H4 (cell line): ENCODE measurements at places on chromosomes 12 and 14. TPM values are rescaled to one million over a fixed set of nuclear protein-coding genes. Genes with fewer than 3 reads are reported as not detected.
A peak's percentile ranks its signal among the peaks of the same experiment; 100 is the strongest.

Gene COX8C
- total RNA-seq, result not detected in 2 replicates

- no peak for DNase-seq
Observed at GRCh38 chr12:41452838-41453407, 264.8 kb downstream of the PDZRN4 start.

GRCh38 chr12:109559200-109559505, 14.2 kb downstream of the MMAB start:
- DNase-seq, result no peak

- DNase-seq, result no peak
Observed at GRCh38 chr14:94313991-94314655, 9.0 kb downstream of the SERPINA6 start.

Gene PAX9
- 4.6 and 5.2 TPM in 2 replicates for total RNA-seq

GRCh38 chr14:65588426-65589140, 176.1 kb downstream of the FUT8 start:
- no peak for DNase-seq

DNA sequence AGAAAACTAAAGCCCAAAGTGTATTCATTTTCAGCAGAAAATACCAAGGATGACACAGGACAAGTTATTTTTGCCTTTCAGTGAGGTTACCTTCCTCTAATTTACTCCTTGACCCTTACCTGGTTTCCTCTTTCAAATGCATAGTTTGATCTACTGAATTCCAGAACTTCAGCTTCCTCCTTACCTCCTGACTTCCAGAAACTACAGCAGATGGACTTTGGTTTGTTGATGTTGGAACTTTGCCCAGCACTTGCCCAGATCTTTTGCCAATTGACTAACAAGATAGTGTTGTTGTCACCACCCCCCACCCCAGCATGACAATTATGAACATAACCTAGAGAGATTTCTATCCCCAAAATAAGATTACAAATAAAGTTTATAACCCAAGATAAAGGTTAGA, 63.2 kb downstream of the NAV3 start:
- DNase-seq, result no peak

DNA sequence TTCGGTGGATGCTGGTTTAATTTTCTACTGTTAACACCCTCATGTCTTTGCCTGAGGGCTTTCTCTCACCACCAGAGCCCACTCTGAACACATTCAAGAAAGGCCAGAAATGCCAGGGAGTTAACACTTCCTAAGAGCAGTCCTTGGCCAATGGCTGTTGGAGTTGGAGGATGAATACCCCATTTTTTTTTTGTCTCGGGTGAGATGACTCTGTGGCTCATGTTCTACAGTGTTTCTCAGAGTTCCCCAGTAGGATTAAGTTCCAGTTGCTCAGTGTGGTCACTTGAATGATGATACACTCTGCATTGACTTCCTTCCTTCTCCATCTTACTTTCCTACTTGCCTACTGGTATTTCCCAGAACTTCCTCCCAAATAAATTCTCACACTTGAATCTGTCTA, 65.8 kb downstream of the FOS start:
- no peak for DNase-seq

GRCh38 chr14:50775357-50775756, 55.6 kb downstream of the NIN start:
- DNase-seq, result peak; percentile 82

- no peak for DNase-seq
Observed at GRCh38 chr12:111368291-111368787, 556 bp downstream of the PHETA1 start.

Gene IFI27L1
- total RNA-seq, result 16.1 and 32.8 TPM in 2 replicates

GRCh38 chr12:108442067-108442466, 73.0 kb upstream of the FICD start:
- DNase-seq, result peak; percentile 68

- DNase-seq, result no peak
Observed at GRCh38 chr12:94590428-94590827, 59.9 kb downstream of the TMCC3 start.

GRCh38 chr14:38207736-38208617, at the start of gene SSTR1:
SSTR1 (plus strand) TSS chr14:38207904; CDS start chr14:38209390, 1,486 bp downstream.
- no peak for DNase-seq

DNA sequence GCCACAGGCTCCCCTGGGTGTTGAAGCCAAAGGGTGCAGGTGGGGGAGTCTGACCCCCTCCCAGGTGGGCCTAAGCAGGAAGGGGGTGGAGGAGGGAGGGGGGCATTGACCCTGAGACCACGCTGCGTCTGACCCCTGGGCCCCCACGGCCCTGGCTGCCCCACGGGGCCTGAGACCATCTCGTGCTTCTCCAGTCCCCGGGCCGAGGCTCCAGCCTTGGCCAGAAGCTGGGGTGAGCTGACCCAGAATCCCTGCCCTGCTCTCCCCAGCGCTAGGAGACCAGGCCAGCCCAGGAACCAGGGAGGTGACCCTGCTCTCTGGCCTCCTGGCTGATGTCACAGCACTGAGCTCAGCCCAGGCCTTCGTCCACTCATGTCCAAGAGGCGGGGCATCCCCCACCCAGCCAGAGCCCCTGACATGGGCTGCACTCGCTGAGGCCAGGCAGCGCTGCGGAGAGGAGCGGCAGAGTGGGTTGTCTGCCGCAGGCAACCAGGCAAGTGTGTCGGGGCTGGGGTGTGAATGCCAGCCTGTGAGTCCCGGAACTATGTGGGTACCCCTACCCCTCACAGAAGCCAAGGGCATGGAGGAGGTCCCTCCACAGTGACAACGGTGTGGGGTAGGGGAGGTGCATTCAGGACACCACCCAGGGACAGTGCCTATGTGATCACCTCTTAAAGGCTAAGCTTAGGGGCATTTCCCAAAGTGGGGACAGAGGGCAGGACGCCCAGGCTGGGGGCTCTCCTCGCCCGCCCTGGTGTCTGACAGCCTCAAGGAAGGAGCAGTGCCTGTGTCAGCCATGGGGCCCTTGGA, 6.3 kb downstream of the TRMT61A start:
- DNase-seq, result no peak

DNA sequence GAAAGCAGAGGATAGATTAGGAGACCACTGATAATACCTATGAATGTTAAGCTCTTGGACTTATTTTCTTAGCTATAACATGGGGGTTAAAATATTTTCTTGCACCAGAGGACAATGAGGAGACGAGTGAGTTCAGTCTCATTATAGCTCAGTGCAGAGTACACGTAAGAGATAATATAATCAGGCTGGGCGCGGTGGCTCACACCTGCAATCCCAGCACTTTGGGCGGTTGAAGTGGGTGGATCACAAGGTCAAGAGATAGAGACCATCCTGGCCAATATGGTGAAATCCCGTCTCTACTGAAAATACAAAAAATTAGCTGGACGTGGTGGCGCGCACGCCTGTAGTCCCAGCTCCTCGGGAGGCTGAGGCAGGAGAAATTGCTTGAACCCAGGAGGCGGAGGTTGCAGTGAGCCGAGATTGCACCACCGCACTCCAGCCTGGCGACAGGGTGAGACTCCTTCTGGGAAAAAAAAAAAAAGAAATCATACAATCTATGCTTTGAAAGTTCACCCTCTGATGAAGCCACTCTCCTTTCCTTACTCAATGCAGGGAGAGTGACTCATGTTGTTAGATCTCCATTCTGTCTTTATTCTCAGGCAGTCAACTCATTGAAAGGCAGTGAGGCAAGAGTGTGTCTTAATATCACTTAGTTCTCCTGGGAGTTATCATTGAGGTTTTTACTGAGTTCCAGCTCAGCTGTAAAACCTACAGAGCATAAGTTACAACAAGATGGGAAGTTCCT, 134.2 kb downstream of the SYNE2 start:
- DNase-seq, result no peak

DNA sequence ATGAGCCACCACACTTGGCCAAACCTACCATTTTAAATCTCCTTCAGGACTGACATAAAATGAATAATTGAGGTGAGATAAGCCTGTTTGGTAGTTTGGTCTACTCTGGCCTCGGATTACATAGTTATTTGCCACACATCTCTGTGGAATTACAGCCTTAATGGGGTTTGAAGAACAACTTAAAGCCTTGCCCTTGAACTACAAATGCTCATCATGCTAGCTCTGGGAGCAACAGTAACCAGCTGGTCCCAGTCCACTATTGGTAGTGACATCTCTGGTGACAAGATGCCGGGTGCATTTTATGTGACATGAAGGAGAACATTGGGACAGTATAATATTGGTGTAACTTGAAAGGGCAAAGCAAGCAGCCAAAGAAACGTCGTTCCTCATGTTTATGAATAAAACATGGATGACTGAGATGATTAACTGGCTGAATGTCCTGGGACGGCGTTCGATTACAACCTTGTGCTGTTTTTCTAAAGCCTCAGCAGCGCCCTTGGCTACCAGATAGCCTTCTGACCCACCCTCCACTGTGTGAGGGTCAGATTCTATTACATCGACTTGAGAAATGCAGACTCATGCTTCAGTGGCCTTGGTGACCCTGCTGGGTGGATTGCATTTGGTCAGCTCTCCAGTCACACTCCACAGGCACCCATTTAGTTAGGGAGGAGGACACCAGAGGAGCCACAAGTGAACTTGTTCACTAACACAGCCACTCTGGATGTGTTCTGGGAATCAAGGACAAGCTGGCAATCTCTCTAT, 41.5 kb downstream of the BEST3 start:
- no peak for DNase-seq

DNA sequence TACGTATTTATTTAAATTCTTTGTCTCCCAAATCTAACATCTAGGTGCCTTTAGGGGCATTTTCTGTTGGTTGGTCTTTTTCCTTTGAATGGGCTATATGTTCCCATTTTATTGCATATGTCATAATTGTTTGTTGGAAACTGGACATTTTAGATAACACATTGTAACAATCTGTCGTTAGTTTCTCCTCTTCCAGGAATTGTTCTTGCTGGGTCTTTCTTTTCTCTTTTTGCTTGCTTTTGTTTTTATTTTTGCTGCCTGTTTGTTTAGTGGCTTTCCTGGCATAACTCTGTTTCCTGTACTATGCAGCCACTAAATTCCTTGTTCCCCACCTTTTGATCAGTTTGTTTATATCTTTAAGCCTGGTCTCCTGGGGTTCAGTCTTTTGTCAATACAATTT, 244.3 kb upstream of the RTL1 start:
- no peak for DNase-seq

- DNase-seq, result no peak
Observed at GRCh38 chr12:48997719-48998496, 1.3 kb downstream of the DDN start.

DNA sequence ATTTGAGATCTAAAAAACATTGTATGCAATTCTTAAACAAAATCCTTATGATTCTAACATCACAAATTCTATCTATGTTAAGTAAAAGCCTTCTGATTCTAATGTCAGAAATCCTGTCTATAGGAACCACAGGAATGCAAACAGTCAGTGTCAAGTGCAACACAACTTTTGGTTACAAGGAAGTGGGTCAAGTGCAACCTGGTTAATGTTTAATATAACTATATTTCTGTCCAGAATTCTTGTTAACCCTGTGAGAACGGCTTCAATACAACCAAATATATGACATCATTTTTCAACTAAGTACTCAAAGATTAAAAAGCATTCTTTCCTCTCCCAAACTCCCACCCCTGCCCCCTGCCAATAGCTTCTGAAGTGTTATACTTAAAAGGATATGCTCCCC, 107.9 kb upstream of the PLEKHA5 start:
- DNase-seq, result no peak

Gene ISM2
- not detected in 2 replicates for total RNA-seq

- DNase-seq, result no peak
Observed at GRCh38 chr12:97417568-97418218, 44.9 kb upstream of the RMST start.

GRCh38 chr12:121096199-121096798, 36.4 kb upstream of the P2RX7 start:
- DNase-seq, result no peak

DNA sequence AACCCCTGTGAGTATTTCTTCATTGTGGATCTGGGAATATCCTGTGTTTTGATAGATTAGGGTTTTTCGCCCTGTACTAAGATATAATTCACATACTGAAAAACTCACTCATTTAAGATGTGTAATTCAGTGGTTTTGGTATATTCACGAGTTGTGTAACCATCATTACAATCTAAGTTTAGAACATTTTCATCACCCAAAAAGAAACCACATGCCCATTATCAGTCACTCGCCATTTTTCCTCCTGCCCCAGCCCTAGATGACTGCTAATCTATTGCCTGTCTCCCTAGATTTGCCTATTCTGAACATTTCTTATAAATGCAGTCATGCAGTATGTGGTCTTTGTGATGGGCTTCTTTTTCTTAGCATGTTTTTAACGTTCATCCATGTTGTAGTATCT, 67.9 kb upstream of the ATF1 start:
- DNase-seq, result no peak

Gene RHOJ
- 1.3 and 2.3 TPM in 2 replicates for total RNA-seq

DNA sequence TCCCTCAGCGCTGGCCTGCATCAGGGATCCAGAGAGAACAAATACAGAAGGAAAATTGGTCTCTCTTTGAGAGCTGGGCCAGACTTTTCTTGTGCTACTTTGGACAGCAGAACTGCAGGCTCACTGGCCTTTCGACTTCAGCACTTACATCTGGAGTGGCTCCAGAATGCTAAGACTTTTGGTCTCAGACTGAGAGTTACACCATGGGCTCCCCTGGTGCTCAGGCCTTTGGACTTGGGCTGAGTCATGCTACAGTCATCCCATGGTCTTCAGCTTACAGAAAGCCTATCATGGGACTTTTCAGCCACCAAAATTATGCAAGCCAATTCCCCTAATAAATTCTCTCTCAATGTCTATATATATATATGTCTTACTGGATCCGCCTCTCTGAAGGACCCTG, 9.0 kb upstream of the CD163 start:
- peak; percentile 90 for DNase-seq

GRCh38 chr14:83153081-83153480, 1619.4 kb upstream of the SEL1L start:
- DNase-seq, result no peak

Gene TWF1
- 118 and 143 TPM in 2 replicates for total RNA-seq

DNA sequence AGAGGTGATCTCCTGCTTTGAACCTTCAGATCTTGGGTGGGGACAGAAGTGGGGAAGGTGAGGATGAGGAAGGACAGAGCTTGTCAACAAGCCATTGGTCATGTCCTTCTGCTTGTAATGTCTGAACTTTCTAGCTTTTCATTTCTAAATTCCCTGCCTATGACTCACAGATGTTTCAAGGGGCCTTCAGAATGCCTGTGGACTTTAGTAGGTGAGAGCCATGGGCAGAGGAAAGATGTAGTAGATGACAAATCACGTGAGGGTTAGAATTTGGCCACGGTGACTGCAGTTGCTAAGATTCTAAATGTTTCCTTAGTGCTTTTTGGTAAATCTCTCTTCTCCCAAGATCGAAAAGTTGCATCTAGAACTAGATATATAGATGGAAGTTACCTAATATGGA, 18.7 kb upstream of the CREBL2 start:
- peak; percentile 24 for DNase-seq

Gene CHST11
- 2.5 and 3.4 TPM in 2 replicates for total RNA-seq

Gene SLCO1B1
- total RNA-seq, result not detected in 2 replicates

- DNase-seq, result no peak
Observed at GRCh38 chr12:131067981-131068851, 114.5 kb downstream of the ADGRD1 start.
